HepG2 (cell line): ENCODE measurements at places on chromosomes 7 and 10. TPM values are rescaled to one million over a fixed set of nuclear protein-coding genes. Genes with fewer than 3 reads are reported as not detected.

Gene GRID2IP
- not detected in 2 replicates for total RNA-seq

DNA sequence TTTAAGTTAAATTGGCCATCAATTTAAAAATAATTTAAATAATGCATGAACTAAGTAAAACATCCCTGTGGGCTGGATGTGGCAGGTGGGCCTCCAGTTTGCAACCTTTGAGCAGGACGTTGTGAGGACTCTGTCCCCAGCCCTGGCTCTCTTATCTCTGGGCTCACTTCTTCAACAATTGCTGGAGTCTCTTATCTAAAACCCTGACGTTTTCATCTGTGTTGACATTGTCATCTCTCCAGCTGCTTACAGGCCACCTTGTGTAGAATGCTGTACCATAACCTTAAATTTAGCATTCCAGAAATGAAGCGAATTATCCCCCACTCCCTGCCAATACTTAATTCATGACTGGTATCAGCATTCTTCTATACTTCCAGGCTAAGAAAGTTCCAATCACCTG lies 3.2 kb upstream of the KIF5B start:
- DNase-seq = peak; percentile 87

DNA sequence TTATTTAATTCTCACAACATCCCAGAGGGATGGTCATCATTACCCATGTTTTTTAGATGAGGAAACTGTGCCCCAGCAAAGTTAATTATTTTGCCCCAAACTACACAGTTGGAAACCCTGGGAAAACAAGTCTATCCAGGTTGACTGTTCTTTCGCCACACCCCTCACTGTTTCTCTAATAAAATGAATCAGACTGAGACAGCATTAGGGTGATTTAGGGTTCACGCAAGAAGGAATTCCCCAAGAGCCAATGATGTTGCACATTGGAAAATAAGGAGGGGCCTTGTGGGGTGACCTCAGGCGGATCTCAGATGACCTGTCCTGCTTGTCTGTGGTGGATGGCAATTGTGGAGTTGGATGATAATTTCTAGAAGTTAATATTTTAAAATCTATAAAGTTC lies 135.7 kb upstream of the TBX20 start:
- no peak for DNase-seq

DNA sequence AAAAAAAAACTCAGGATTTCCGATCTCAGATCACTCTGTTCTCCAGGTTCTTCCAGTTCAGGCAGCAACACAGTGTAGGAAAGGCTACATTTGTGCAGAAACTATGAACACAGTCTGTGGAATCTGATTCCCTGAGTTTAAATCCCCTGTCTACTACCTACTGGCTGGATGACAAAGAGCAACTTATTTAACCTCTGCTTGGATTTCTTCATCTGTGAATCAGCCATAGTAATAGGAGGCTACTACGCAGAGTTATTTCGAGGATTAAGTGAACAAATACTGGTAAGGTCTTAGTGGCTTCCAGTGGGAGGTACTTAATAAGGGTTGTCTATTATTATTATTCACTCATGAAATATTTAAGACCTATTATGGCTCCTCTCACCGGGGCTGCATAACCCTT lies 44.3 kb upstream of the PDCD4 start:
- DNase-seq = peak; percentile 24

GRCh38 chr10:114095559-114096337 lies 52.1 kb downstream of the ADRB1 start:
- DNase-seq = no peak

DNA sequence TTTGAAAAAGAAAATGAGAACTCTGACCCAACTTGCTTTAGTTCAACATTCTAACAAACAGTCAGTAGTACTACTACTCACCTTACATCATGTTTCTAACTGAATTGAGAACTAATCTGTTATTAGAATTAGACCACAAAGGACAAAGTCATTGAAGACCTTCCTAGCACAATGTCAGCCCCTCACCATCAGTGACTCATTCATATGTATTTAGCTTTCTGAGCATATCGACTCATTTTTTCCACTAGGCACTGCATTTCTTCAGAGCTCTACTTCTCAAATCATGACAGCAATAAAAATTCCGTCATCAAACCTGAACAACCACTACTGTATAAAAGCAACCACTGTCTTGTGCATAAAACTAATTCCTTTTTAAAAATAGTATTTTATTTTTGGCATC lies 4.4 kb upstream of the LRRN3 start:
- DNase-seq = no peak
